Ascending aorta (tissue), 2 donors: ENCODE measurements at places on chromosomes 13 and 19.

GRCh38 chr19:32830231-32831014, 39.1 kb downstream of the SLC7A9 start:
- no peak for DNase-seq

- no peak for DNase-seq
Observed at GRCh38 chr13:27933580-27934328, 14.0 kb downstream of the PDX1 start.

DNA sequence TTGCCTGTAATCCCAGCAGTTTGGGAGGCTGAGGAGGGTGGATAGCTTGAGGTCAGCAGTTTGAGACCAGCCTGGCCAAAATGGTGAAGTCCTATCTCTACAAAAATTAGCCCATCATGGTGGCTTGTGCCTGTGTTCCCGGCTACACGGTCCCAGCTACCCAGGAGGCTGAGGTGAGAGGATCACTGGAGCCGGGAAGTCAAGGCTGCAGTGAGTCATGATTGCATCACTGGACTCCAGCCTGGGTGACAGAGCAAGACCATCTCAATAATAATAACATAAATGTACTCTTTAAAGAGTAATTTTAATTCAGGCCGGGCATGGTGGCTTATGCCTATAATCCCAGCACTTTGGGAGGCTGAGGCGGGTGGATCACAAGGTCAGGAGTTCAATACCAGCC, 38.7 kb downstream of the SKA3 start:
- DNase-seq = no peak

GRCh38 chr19:24062190-24062589, 24.8 kb upstream of the ZNF254 start:
- DNase-seq = no peak

DNA sequence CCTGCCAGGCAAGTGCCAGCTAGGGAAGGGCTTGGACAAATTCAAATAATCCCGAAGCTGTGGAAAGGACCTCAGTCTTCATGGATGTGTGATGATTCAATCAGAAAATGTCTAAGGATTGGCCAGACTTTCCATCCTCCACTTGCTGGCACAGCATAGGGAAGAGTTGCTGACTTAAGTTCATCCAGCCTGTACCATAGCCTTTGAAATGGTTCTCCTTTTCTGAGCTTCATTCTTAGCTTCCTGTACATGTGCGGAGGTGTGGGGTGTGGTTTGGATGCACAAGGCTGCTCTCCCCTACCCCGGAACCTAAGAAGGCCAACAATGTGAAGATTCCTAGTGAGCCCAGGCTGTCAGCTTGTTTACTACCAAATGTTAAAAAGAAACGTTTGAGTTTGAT, 959 bp upstream of the IGFL3 start:
- no peak for DNase-seq

GRCh38 chr13:104301171-104301975, 1235.2 kb upstream of the SLC10A2 start:
- DNase-seq = no peak

DNA sequence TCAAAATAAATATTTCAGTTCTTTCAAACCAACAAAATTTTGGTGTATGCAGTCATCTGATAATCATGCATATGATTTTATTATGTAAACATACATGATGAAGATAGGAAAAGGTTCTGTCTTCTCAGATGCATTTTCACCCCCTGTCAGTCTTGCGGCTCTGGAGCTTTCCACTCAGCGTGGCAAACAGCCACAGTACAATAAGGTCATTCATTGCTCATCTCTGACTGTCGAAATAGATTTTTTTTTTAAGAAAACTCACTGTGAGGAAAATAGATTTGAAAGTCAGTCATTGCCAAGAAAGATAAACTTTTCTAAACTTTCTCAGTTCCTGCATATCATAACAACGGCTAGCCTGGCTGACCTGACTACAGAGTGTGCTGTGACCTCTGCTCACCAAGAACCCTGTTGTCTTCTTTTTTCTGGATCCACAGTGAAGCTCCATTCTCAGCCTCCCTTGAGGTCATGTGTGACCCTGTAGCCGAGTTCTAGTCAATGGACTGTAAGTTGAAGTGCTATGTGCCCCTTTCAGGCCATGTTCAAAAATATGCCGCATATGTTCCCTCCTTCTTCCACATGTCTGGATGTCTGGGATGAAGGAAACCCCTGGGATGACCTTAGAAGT, 519.6 kb downstream of the KLF5 start:
- no peak for DNase-seq

GRCh38 chr19:10286803-10287737, at the start of gene ICAM4:
TSS of gene ICAM4 (plus strand) at chr19:10286955. CDS start at chr19:10287013, 58 bp downstream.
- no peak for DNase-seq

GRCh38 chr19:20840371-20840770, 64.3 kb downstream of the ZNF66 start:
- no peak for DNase-seq

DNA sequence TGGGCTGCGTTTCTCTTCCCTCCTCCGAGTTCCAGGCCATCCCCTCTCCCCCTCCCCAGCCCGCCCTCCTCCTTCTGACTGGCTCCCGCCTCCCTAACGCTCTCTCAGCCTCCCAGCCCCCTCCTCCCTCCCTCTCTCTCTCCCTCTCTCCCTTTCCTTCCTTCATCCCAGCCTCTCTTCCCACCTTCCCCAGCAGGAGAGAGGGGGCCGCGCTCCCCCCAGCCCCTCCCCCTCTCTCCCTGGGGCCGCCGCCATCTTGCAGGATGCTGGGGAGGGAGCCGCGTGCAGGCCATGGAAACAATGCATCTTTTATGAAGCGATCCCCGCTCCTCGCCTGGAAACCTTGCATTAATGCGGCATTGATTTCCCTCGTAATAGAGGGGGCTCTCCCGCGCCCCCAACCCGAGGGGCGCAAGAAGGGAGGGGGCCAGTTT, 42.6 kb upstream of the ADGRL1 start:
- DNase-seq = no peak

DNA sequence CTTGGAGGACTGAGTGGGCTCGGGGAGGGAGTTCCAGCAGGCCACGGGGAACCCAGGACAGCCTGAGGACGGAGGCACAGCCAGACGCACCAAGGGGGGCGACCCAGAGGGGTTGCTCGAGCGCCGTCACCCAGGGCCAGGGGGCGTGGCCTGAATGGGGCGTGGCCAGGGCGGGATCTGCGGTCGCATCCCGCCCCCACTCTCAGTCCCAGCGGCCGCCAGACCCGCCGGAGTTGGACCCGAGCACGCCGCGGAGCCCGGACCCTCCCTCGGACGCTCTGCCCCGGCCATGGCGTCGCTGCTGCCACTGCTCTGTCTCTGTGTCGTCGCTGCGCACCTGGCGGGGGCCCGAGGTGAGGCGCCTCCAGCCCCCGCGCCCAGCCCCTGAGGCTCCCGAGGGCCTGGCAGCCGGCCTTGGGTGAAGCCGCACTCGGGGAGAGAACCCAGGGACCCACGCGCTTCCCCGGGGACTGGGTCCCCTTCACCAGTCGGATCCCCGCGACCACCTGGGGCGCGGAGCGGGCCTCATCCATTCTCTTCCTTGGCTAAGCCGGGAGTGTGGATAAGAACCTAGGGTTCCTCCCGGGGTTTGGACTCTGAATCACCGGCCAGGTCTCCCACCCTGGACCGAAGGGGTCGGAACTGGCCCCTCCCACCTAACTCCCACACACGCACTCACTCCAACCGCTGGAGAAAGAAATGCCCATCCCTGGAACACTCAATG, at the start of gene CILP2:
TSS of gene CILP2 (plus strand) at position 205 of the 724 bp plus-strand sequence. CDS start at position 290, 85 bp downstream.
- DNase-seq = no peak

DNA sequence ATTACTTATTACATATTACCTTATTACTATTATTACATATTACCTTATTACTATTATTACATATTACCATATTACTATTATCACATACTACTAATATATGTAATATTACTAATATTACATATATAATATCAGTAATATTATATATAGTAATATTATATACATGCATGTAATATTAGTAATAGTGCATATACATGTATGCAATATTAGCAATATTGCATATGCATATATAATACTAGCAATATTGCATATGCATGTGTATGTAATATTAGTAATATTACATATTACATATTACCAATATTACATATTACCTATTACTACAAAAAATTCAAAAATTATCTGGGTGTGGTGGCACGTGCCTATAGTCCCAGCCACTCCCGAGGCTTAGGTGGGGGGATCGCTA, 22.4 kb downstream of the PDE4A start:
- DNase-seq = no peak

DNA sequence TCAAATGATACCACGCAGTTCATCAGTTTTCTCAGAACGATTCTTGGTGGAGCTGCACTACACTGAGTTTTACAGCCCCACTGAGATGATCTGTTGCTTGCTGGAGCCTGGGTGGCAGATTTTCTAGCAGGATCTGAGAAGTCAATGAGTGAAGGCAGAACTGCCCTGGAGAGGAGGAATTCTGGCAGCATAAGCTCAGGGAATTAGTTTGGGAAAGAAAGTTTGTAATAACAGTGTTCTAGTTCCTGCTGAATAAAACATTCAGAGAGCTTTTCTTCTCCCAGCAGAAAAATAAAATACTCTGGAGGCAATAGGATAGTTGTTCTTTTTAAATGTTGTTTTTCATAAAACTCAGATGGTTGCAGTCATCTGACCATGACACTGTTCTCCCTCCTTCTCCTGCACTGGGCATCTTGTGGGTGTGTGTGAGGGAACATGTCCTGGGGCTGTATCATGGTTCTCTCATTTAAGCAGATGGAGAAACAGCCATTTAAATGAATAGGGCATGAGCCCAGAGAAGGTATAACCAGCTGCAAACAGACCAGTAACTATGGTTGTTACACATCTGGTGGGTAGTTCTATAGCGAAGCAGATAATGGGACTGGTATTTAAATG, 29.6 kb downstream of the OLFM4 start:
- DNase-seq = no peak

DNA sequence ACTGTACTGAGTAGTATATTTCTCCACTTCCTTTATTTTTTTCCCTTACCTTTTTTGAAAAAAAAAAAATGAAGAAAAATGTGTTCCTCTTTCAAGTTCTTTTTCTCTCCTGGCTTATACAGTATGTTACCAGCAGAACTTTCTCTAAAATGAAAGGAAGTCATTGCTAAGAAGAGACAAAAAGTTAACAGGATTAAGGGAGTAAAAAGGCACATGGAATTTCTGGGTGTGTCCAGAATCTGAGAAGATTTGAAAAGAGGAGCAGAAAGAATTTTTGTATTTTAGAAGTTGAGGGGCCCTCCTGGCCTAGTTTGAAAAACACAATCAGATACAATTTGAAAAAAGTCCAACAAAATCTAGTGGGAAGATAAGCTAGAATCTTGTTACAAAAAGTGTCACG, 21.0 kb upstream of the TRIM13 start:
- DNase-seq = no peak

GRCh38 chr13:47298506-47298905, 401.7 kb upstream of the HTR2A start:
- DNase-seq = no peak

- DNase-seq = no peak
Observed at GRCh38 chr19:5592531-5593342, 25.0 kb upstream of the TINCR start.

- no peak for DNase-seq
Observed at GRCh38 chr19:33514885-33515551, 6.6 kb downstream of the PEPD start.

DNA sequence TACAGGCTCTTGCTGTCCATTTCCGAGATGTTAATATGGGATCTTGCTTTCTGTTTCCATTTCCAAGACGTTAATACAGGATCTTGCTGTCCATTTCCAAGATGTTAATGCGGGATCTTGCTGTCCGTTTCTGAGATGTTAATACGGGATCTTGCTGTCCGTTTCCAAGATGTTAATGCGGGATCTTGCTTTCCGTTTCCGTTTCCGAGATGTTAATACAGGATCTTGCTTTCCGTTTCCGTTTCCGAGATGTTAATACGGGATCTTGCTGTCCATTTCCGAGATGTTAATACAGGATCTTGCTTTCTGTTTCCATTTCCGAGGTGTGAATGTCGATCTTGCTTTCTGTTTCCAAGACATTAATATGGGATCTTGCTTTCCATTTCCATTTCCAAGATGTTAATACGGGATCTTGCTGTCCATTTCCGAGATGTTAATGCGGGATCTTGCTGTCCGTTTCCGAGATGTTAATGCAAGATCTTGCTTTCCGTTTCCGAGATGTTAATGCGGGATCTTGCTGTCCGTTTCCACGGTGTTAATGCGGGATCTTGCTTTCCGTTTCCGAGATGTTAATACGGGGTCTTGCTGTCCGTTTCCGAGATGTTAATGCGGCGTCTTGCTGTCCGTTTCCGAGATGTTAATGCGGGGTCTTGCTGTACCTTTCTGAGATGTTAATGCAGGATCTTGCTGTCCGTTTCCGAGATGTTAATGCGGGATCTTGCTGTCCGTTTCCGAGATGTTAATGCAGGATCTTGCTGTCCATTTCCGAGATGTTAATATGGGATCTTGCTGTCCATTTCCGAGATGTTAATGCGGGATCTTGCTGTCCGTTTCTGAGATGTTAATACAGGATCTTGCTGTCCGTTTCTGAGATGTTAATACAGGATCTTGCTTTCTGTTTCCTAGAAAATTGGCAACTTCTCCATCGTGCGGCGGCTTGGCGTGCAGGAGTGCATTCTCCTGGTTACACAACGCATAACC, 38.3 kb downstream of the PEX11G start:
- no peak for DNase-seq

GRCh38 chr19:58575183-58576041, 2.3 kb upstream of the MZF1 start:
- peak; percentile 77 for DNase-seq

GRCh38 chr19:37251308-37252229, 33.6 kb downstream of the ZNF383 start:
- DNase-seq = peak; percentile 72

GRCh38 chr19:48635263-48635965, 1.8 kb downstream of the DBP start:
- DNase-seq = peak; percentile 83

DNA sequence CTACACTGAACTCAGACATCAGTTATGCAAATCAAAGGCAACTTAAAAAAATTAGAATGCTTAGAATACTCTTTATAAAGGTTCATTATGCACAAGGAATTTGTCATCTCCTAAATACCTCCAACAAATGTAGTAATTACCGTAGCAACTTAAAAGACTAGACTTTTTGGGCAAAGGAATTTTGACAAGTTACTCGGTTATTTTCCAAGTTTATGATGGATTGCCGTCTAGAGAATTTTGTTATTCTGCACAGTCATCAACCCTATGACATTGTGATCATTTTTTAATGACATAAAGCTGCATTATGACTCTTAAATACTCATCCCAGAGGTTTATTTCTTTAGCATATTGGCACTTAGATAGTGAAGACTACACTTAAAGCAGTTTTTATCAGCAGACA, 71.9 kb downstream of the TRPC4 start:
- no peak for DNase-seq

DNA sequence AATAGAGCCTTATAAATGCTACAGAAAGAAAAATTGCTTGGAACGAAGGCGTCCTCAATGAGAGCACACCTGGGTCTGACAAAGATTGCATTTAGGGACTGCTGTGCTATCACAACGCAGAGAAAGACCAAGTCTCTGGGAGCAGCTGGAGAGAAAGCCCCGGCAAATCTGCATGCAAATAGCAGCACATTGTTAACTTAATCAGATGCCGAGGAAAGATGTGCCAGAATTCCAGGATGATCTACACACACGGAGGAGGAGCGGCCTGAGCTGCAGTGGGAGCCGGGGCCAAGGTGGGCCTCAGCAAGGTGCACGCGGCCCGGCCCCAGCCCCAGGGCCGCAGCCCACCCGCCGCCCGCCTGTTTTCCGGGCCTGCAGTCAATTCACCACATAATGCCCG, 1.4 kb downstream of the ZNF536 start:
- no peak for DNase-seq

- no peak for DNase-seq
Observed at GRCh38 chr19:678791-679388, 2.7 kb downstream of the FSTL3 start.

GRCh38 chr13:78100486-78100885, 181.9 kb upstream of the EDNRB start:
- DNase-seq = no peak

- peak; percentile 68 for DNase-seq
Observed at GRCh38 chr13:25292301-25292700, 5.0 kb upstream of the MTMR6 start.
